ENCODE measurements at places on chromosomes 11 and 22. TPM values are rescaled to one million over a fixed set of nuclear protein-coding genes. Genes with fewer than 3 reads are reported as not detected.

The CCDC15 gene
- 0.07 TPM for total RNA-seq

GRCh38 chr22:27919942-27920755 lies 1.1 kb upstream of the PITPNB start:
- H3K4me1 ChIP-seq, result peaks cover 35% of the 10 kb centered on the region
- H3K4me3 ChIP-seq, result peak overlapping the region; percentile 94
- H3K36me3 ChIP-seq, result peaks cover 3% of the 10 kb centered on the region
- H3K27me3 ChIP-seq, result no peaks in the 10 kb centered on the region
- H3K27ac ChIP-seq, result peak overlapping the region; percentile 97

The DGCR2 gene
- 27.6 TPM for total RNA-seq

The TSPAN18 gene
- 8.8 TPM for total RNA-seq

The MRGPRX3 gene
- not detected for total RNA-seq

The TEX12 gene
- not detected for total RNA-seq

GRCh38 chr22:44020981-44021380 lies 3.1 kb upstream of the PARVB start:
- no peak overlapping the region for H3K4me3 ChIP-seq
- no peak for DNase-seq
- no peaks in the 10 kb centered on the region for H3K27me3 ChIP-seq
- peaks cover 6% of the 10 kb centered on the region for H3K36me3 ChIP-seq
- peak overlapping the region; percentile 36 for H3K27ac ChIP-seq
- peaks cover 41% of the 10 kb centered on the region for H3K4me1 ChIP-seq

DNA sequence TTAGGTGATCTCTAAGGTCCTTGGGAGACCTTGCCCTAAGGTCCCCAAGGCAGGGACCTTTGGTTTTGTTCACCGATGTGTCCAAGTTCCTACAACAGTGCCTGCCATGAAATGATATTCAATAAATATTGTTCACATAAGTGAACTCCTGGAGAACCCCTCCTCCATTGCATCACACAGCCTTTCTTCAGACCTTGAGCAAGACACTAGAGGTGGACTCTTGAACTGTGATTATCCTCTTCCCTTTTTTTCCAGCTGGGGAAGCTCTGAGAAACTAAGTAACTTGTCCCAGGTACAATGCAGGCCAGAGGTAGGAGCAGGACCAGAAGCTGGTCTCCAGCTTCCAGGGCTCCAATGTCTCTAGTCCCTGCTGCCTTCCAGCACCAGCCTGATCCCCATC lies 76.6 kb upstream of the LMO1 start:
- no peak overlapping the region for H3K27ac ChIP-seq
- no peaks in the 10 kb centered on the region for H3K36me3 ChIP-seq
- DNase-seq, result no peak
- H3K4me1 ChIP-seq, result no peaks in the 10 kb centered on the region
- no peak overlapping the region for H3K4me3 ChIP-seq

The KCNE3 gene
- 3.3 TPM for total RNA-seq

- H3K4me1 ChIP-seq, result no peaks in the 10 kb centered on the region
- no peaks in the 10 kb centered on the region for H3K36me3 ChIP-seq
- H3K27me3 ChIP-seq, result no peaks in the 10 kb centered on the region
These were observed 129.8 kb upstream of the KIRREL3 start for GRCh38 chr11:127130321-127130720.
